Pulmonary artery endothelial cell (primary cell): ENCODE measurements at places on chromosomes 7 and 10.

DNA sequence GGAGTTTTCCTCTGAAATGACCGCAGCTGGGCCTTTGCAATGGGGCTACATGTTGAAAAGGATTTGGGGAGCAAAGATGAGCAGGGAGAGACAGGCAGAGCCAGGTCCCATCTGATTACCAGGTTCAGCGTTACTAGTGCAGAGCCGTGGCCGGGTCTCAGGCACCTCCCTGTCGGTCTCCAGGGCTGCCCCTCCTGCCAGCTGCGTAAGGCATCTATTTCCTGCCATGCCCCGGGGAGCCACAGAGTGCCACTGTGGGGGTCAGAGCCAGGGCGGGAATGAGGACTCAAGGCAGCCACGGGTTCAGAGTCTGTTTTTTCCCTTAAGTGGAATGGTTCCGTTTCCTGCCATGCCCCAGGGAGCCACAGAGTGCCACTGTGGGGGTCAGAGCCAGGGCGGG is 382.6 kb upstream of the SHH start:
- no peak for DNase-seq

GRCh38 chr10:122877264-122877663 is 2.1 kb downstream of the FAM24B start:
- no peak for DNase-seq

GRCh38 chr10:11725912-11726311 is 16.3 kb upstream of the ECHDC3 start:
- no peak for DNase-seq

DNA sequence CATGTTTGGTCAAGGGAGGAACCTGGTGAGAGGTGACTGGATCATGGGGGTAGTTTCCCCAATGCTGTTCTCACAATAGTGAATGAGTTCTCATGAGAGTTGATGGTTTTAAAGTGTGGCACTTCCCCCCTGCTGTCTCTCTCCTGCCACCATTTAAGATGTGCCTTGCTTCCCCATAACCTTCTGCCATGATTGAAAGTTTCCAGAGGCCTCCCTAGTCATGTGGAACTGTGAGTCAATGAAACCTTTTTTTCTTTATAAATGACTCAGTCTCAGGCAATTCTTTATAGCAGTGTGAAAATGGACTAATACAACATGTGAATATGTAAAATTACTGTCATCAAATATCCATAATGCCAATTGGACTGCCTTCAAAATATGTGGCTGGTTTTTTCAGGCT is 165.5 kb upstream of the TARP start:
- DNase-seq = no peak

DNA sequence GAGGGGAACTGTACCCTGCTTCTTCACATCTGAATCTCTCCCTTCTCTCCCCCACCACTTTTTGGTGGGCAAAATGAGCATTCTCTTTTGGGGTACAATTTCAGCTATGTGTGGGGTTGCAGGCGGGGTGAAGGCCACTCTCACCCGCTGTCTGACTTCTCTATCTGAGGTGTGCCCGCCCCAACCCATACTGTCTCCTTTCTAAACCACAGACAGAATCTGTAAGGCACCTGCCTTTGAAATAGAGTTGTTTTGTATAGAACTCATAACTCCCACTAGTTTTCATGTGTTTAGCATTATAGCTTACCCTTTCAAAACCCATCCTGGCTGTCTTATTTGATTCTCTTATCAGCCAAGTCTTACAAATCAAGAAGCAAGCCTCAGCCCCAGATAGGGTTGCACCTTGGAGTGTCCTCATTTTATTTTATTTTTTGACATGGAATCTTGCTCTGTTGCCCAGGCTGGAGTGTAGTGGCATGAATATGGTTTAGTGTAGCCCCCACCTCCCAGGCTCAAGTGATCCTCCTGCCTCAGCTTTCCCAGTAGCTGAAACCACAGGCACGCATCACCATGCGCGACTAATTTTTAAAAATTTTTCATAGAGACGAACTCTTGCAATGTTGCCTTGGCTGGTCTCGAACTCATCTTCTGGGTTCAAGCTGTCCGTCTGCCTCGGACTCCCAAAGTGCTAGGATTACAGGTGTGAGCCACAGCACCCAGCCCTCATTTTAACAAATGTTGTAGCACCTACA is 11.9 kb downstream of the TSPAN14 start:
- no peak for DNase-seq

GRCh38 chr10:29734962-29735627 is 100.3 kb upstream of the SVIL start:
- DNase-seq = no peak

DNA sequence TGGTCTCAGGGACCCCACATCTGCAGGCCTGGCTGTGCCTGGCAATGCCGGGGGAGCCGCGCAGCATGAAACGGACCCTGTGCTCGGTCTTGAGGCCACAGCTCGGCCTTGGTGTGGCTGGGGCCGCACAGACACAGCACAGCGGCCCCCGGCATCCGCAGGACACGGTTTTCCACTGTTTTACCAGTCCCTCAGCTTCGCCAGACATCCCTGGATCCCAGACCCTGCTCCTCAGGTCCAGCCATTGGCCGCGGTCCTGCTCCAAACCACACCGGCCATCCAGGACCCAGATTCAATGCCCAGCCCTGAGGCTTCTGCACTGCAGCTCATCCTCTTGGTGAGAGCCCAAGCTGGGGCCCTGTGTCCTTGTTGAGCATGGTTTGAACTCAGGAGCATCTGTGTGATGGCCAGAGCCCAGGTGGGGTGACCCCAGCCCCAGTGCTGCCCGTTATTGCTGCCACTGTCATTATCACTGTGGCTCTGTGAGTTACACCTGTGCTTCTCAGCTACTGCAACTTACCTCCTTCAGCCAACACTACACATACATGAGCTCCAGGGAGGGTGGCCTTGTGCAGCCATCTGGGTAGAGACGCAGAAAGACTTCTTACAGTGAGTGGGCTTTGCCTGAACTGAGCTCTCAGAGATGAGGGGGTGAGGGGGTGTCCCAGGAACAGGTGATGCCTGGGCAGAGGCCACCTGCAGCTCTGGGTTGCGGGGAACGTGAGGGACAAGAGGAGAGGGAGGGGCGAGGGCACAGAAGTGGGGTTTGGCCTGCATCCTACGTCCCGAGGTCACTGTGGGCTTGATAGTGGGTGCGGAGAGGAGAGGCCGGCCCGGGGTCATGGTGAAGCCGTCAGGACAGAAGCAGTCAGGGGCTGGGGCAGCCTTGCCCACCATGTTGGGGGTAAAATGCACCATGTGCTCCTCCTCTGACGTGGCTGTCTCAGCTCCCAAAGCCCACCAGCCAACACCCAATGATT is 567.6 kb downstream of the PTPRN2 start:
- DNase-seq = no peak

- no peak for DNase-seq
Measured at GRCh38 chr10:131196176-131196885, 115.2 kb downstream of the TCERG1L start.

GRCh38 chr10:120041807-120042559 is 149.5 kb downstream of the SEC23IP start:
- no peak for DNase-seq

DNA sequence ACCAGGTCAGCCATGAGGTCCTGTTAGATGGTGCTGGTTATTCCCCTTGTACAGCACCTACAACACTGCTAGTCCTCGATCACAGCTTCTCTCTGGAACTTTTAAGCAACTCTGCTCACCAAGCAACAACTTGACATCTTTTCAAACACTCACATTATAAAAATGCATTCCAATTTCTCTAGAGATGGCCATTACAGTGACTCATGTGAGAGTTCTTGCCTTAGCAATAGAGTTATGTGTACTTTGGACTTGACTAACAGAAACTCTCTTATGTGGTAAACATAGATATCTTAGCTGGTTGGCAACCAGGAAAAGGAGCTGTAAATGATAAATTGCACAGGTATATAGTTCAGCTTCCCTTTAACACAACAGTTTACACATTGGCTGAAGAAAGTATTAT is 122.2 kb downstream of the PDE1C start:
- DNase-seq = no peak

GRCh38 chr10:22599636-22600228 is 114.6 kb downstream of the PIP4K2A start:
- no peak for DNase-seq

- no peak for DNase-seq
Measured at GRCh38 chr10:104268405-104268712, 625 bp upstream of the GSTO2 start.

GRCh38 chr7:27169658-27170425 is 4.3 kb downstream of the HOXA10 start:
- no peak for DNase-seq

- no peak for DNase-seq
Measured at GRCh38 chr7:110311556-110311955, 779.4 kb upstream of the LRRN3 start.

DNA sequence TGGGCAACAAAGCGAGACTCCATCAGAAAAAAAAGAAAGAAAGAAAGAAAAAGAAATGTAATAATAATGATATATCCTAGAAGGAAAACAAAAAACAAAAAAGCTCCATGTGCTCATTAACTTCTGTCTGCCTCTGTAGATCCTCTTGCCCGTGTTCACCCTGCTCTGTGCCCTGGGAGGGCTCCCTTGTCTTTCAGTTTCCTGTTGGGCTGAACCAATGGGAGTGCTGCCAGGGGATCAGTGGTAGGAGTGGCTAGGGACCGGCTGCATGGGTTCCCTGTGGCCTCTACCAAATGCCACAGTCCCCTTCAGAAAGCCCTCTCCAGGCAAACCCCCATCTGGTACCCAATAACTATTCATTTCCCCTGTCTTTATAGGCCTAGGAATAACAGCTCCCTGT is 51.8 kb upstream of the PARD3 start:
- no peak for DNase-seq

GRCh38 chr10:15484128-15484527 is 113.0 kb upstream of the FAM171A1 start:
- DNase-seq = no peak

DNA sequence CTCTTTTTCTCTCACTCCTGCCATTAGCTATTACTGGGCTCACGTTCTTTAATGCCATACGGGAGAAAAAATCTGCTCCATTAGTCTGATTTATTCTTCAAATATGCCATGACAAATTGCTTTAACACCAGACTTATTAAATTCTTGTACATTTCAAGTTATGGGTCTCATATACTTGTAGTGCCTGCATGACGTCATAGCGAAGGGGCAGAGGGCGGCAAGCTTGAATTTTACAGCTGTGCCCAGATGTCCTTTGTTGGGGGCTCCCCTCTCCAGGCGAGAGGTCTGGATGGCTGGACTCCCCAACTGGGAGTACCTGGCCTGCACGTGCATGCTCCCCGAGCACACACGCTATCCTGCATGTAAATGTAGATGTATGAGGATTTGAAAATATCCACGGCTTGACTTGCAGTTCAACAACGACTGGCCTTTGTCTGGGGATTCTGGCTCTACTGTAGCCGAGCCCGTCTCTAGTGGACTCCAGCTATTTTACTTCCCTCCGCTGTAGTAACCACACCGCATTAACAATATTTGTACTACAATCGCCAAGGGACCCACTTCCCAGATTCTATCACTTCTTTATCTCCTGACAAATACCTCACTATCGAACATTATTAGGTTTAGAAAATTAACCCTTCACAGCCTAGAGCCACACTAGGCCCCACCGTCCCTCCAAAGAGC is 79.5 kb downstream of the EBF3 start:
- DNase-seq = no peak

DNA sequence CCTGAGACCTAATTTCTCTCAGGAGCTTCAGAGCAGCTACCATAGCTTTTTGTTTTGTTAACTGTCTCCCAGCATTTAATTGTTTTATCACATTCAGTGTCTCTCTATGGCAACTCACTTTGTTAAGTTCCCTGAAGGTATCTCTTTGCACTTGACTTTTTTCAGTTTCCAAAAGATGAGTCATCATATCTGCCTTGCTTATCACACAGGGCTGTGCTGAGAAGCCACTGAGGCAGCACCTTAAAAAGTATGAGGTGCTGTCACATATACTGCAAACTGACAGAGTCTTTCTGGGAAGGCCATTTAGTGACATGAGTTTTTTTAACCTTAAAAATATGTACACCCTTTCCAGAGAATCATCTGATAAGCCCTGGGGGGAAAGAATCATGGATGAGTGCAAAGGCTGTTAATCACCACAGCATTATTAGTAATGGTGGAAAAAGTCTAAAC is 56.8 kb downstream of the PPP1R3C start:
- no peak for DNase-seq

DNA sequence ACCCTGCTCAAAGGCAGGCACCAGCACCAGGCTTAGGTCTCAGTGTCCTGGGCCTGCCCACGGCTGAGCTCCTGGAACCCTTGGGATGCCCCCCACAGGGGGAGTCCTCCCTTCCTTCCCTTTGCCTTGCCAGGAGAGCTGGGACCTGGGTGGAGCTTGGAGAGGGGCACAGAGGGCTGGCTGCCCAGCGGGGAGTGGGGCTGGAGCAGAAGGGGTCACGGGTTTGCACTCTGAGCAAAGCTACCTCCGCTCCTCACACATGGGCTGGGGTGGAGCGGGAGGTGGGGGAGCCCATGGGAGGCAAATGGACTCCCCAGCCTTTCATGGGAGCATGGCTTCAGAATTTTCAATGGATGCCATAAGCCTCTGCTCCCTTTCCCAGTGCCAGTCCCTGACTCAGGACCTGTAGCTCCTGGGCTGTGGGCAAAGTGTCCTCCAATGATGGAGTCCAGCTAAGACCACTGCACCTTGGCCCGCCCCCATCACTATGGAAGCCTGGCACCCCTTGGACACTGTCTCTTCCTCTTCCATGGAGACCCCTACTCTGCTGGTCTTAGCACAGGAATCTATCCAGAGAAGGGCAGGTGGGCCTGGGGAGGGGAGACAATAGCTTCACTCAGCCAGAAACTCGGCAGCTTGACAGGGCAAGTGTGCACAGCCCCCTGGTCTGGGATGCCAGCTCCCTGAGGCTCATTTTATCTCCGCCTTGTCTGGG is 39.9 kb downstream of the LDB3 start:
- DNase-seq = no peak

GRCh38 chr7:41711283-41712064 is 8.6 kb upstream of the INHBA start:
- no peak for DNase-seq

DNA sequence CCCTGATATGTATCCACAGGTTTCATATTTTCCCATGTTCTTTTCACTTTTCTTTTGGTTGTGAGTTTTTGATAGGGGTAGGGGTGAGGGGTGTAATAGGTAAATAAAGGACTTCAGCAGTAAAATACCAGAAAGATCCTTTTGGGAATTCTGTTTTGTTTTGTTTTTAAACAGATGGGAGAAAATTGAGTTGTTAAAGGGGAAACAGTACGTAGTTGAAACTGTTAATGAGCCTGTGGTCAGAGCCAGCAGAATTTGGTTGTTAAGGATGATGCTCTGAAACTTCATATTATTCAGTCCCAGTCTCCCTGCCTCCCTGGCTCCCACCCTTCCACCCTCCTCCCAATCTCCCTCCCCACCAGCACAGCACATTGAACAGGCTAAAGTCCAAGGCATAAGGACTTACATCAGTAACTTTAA is 195.9 kb downstream of the CREB5 start:
- DNase-seq = no peak
